Germinal center (tissue), 1 donor: ENCODE measurements at places on chromosomes 12 and 14.

DNA sequence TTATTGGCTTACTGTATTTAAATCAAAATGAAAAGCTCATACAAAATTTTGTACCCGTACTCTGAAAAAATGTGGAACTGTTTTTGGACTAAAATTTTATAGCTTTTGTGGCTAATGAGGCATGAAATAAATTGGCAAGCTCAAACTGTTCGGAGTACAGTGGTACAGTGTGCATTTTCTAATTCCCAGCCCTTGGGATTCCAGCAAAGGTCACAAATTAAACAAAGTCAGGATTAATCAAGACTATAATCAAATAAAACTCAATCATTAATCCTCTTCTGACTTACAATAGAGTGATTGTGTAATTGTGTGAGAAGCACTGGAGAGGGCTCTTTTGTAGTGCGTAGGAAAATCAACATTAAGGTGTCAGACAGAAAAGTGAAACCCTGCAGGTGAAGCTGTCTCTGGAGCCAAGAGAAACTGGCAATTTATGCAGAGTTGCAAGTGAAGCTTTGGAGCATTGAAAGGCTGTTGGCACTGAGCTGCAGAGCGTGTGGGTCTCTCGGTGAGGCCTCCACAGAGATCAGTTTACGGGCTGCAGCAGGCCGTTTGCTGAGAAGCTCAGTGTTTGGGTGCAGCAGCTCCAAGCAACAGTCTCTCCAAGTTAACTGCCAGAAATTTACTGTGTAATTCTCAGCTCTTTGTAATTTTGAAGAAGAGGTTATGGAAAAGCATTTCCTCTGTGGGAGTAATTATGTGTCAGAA, 275.9 kb downstream of the FBXL14 start:
- no peak for DNase-seq

DNA sequence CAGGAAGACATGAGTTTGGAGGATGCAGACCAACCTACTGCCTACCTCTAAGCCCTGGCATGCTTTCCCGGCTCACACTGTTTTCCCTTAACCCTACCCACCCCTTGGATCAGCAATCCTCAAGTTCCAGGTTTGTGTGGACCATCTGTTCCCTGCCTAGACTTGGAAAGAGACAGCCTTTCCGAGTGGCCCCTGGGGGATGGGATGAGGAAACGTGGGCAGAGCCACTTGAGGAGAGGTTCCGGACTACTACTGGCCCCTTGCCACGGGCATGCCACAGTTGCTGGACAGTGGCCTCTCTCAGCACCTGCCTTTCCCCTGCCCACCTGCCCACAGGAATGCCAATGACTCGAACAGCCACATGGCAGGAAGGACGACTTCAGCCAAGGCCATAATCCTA, 135.9 kb downstream of the SLC15A4 start:
- no peak for DNase-seq

GRCh38 chr12:119835068-119835467, 42.1 kb downstream of the CIT start:
- no peak for DNase-seq

GRCh38 chr12:114400361-114400811, 5.6 kb downstream of the TBX5 start:
- DNase-seq = no peak

DNA sequence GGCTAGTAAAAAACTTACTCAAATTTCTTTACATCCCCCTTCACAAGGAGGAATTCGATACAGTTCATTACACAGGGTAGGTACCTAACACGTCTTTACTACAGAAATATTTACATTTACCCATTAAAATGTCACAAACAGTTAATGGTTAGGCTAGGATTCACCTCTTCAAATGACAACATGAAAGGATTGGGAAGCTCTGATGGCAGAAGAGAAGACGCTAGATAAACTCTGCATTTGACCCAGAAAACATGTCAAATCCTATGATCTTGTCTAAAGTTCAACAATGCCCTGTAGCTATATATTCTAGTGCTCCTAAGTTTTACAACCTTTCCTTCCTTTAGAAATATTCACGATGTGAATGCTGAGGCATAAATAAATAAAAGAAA, 64.8 kb downstream of the DENND5B start:
- no peak for DNase-seq

DNA sequence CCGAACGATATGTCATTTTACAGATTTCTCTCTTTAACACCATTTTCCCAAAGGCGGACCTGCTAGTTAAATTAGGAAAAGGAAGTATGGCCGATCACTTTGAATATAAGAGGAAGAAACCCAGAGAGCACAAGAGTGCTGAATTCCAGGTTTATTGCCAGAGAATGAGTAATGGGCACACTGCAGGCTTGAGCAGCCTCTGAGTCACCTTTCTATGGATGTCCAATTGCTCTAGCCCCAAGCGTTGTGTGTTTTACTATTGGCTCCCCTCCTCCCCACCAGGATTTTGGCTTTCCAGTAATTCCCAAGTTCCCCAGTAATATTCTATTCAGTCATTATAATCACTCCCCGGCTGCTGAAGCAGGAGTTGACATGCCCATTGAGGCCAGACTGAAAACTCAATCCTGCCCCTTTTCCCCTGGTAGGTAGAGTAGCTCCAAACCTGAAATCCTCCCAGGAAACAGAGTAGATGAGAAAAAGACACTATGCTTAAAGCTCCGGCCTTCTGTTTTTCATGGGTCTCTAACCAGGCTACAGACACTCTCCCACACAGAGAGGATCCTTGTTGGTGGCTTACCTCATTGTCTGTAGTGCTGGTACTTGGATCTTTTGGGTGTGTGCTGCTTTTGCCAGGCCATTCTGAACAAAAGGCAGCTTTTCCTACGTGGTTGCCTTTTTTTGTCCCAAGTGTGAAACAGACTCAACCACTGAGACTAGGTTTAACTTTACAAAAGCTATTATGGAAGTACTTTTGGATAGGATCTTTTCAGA, 704.3 kb upstream of the FLRT2 start:
- no peak for DNase-seq

GRCh38 chr12:92530706-92531105, 172.1 kb upstream of the PLEKHG7 start:
- no peak for DNase-seq

- DNase-seq = no peak
Observed at GRCh38 chr14:41824441-41824840, 217.8 kb downstream of the LRFN5 start.

GRCh38 chr14:76713121-76713520, 48.1 kb upstream of the VASH1 start:
- no peak for DNase-seq

DNA sequence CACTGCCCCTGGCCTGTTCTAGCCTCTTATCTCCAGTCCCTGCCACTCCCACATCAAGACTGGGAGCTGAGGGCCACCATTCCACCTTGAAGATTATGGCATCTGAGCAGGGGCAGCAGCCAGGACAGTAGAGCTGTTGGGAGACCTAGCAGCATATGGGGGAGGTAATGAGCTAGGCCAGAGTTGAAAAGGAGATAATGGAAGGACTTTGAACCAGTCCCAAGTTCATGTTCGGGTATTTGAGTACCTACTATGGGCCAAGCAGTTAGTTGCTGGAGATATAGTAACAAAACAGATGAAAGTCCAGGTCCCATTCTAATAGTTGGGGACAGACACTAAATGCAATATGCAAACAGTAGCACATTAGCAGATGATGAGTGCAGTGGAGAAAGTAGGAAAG, 151.5 kb downstream of the PLXNC1 start:
- no peak for DNase-seq

DNA sequence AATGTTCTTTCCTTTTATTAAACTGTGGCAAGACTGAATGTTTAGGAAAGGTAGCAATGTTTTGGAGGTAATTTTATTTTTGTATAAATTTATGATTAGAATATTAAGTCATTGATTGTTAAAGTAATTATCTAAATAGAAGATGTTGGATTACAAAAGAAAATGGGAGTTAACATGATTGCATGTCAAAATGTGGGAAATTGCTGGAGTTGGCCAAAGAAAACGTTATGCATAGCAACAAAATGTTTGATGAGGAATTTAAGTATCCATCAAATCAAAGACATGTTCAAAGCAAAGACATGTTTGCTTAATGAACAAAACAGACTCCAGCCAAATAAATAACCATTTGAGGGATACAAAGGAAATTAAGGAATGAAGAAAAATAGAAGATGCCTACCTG, 3.2 kb upstream of the MLH3 start:
- no peak for DNase-seq

DNA sequence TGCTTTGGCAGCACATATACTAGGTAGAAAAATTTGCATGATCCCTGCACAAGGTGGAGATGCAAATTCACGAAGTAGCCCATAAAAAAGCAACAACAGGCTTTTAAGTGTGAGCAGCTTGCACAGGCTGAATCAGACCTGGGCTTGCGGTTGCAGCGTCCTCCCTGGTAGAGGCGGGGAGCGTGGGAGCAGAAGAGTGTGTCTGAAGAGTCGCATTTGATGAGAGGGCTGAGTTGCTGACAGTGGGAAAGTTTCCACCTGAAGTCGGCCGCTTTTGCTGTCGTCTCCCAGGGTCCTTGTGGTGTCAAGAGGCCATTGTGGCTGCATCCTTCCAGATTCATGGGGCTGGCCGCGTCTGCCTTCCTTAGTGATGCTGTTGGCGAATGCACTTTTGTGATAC, 6.2 kb downstream of the AACS start:
- DNase-seq = peak; percentile 29

GRCh38 chr14:61202124-61202523, 79.0 kb downstream of the TMEM30B start:
- no peak for DNase-seq

DNA sequence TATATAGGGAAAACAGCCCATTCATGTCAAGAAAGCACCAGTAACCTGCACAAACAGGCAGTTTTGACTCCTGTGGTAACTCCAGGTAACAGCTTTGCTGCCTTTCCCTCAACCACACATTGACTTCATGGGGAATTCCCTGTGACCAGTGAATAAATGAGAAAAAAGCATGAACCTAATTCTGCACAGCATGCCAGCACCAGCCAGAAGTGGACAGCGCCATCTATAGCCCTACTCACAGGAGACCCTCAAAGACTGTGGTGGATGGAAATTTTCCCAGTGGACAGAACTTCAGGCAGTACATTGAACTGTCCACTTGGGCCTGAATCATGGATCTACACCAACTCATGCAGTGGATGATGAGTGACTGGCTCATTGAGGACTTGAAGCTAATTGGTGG, 152.1 kb downstream of the SLC8A3 start:
- no peak for DNase-seq

GRCh38 chr12:3668479-3669165, 84.3 kb downstream of the CRACR2A start:
- DNase-seq = no peak

DNA sequence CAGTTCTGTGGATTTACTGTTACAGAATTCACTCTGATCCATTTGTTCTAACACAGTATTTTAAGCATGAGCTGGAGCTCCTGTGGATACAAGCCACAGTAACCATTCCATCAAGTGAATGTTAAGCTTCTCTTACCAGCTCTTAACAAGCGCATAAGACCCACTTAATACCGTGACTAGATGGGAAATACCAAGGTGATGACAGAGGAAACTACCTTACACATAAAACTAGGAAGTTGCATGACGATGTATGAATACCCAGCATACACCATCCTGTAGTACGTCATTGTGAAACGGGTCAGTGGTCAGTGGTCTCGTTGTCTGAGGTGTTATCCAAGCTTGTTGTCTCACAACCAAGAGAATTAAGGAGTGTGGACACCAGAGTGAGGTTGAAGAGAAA, 2.0 kb upstream of the GALC start:
- DNase-seq = no peak

DNA sequence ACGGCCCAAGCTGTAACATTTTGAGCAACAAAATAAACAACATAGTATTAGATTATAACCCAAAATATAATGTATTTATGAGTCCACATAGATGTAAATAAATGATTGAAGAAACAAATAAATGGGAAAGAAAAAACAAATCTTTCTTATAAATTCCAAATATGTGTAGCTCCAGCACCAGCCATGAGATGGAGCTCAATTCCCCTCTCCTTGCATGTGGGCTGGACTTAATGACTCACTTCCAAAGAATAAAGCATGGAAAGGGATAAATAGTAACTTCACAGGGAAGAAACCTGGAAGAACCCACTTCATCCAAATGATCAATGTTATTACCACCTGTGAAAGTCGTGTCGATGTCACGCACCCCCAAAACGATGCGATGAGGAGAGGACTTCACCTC, 158.8 kb downstream of the RPAP3 start:
- DNase-seq = no peak

GRCh38 chr12:3076730-3077571, at the start of gene TSPAN9:
Gene TSPAN9 (plus strand): TSS chr12:3077379. CDS start chr12:3201194, 123,815 bp downstream.
- peak; percentile 88 for DNase-seq

- no peak for DNase-seq
Observed at GRCh38 chr14:93949511-93950075, 22.4 kb downstream of the FAM181A start.

DNA sequence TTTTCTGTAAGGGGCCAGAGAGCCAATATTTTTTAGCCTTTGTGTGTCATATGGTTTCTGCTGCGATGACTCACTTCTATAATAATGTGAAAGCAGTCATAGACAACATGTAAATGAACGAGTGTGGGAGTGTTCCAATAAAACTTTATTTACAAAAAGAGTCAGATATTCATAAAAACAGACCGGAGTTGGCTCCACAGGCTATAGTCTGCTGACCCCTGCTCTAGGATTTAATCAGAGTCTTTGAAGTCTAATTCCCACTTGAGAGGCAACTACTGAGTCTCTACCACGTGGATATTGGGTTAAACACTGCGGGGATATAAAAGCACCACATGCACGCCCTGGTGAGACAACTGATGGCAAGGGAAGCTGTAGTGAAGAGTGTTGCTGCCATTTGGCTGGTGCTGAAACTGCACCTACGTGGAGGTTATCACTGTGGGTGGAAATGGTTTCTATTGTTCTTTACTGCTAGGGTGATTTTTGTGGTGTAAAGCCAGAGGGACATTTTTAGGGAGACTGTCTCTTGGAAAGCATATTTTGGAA, 3.6 kb upstream of the NINJ2 start:
- DNase-seq = no peak

GRCh38 chr14:38201137-38201828, 6.4 kb upstream of the SSTR1 start:
- no peak for DNase-seq

DNA sequence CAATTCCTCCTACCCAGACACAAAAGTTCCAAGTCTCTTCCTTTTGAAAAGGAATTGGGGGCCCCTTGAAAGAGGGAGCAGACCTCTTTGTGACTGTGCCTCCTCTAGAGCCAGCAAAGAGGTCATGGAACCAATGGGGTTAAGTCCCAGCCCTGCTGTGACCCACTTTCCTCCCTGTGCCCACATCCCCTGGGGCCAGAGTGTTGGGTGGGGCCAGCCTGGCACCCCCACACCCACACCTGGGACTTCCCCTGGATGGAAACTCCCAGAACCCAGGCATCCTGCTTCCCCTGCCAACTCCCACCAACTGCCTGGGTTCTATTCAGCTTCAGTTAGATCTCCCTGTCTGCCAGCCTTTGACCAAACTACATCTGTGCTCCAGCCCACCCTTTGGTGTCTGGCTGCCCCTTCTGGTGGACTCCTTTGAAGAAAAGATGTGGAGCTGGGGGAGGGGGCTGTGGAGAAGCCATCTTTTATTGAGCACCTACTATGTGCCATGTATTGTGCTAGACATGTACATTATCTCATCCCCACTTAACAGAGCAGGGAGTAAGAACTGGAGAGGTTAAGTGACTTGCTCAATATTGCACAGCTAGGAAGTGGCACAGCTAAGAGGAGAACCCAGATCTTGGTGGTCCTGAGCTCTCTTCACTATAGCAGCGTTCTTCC, 4.6 kb upstream of the RARG start:
- DNase-seq = no peak
